ENCODE measurements at places on chromosomes 6 and 20.

- no peak for DNase-seq
These were observed 11.5 kb upstream of the MUC22 start for GRCh38 chr6:30998785-30999184.

- DNase-seq: no peak
These were observed 9.0 kb upstream of the DLK2 start for GRCh38 chr6:43464337-43464736.

DNA sequence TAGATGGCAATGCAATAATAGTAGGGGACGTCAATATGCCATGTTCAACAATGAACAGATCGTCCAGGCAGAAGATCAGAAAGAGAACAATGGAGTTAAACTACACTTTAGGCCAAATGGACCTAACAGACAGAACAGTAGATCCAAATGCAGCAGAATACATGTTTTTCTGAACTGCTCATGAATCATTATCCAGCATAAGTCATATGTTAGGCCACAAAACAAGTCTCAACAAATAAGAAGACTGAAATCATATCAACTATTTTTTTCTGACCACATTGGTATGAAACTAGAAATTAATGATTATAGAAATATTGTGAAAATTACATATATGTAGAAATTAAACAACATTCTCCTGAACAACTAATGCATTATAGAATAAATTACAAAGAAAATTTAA, 10.2 kb upstream of the DEFB125 start:
- no peak for DNase-seq

DNA sequence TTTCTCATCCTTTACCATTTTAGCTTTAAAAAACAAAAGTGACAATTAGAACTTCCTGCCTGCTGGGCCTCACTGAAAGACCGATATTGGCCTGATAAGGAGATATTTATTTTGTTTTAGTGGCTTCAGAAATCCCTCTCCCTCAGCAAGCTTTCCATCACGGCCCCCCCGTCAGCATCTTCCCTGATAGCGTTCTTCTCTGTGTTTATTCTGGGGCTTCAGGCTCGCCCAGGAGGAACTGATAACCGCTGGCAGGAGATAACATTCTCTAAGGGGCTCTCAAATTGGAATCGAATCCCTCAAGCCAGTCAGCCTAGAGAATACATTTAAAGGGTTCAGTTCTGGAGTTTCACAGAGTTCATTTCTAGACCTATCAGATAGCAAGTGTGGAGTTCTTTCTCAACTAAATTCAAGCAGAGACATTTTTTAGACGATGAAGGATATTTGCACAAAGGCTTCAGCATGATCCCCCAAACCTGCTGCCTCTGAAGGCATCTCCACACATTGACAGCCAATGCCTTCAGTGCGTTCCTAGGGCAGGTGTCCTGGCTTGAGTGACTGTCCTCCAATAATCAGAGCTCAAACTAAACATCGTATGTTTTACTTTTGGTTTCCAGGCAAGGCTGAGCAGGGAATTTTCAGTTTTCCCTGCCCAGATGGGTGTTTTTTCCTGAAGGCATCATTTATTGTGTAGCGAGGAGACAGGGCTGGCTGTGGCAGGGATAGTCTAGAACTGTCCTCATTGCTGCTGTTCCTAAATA, 17.0 kb downstream of the PRDM1 start:
- DNase-seq: no peak

DNA sequence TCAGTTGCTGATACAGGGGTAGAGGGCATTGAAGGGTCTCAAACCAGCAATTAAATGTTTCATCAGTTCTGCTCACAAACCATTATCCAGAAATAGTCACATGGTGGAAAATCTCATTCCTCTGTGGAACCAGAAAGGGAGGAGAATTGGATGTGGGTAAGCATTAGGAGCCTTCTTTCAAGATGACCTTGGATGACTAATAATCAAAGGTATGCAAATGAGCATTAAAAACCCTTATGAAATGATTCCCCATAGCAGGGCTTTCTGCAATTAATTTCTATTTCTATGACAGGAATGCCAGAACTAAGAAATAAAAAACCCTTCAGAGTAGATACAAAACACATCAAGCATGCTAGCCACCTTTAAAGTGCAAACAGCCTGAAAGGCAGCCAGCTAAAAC, 37.4 kb upstream of the HCRTR2 start:
- no peak for DNase-seq

DNA sequence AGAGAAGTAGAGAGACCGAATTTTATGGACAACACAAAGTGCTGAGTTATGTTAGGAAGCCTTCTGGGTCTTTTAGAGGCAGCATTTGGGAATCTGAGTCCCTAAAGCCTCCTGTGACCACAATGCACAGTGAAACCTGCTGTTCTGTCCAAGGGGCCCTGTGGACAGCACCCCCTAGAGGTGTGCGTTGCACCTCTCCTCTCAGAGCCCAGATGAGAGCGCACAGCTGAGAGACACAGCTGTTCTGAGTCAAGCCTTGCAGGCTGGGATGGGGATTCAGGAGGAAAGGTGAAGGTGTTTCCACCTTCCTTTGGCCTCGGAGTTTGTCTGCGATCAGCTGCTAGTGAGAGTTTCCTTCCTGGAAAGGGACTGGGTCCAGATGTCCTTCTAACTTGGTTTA, 13.0 kb downstream of the PCK1 start:
- DNase-seq: no peak

GRCh38 chr6:139473731-139474130, 99.3 kb upstream of the CITED2 start:
- no peak for DNase-seq

DNA sequence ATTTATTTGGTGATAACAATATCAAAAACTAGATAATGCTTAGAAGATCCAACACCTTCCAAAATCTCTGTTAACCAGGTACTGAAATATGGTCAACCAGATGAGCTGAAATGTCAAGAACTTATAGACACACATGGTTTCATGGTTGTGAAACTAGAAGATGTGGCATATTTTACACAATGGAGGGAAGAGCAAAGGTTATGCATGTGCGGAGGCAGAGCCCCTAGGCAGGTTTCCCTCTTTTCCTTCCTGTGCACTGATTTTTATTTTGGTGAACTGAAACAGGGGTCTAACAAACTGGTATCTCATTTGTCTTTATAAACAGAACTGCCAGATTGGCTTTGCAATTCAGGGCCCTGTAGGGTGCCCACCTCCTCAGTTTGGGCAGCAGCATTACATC, 91.6 kb downstream of the PRL start:
- DNase-seq: no peak

- no peak for DNase-seq
These were observed 404.6 kb upstream of the OPRM1 start for GRCh38 chr6:153634416-153634815.

DNA sequence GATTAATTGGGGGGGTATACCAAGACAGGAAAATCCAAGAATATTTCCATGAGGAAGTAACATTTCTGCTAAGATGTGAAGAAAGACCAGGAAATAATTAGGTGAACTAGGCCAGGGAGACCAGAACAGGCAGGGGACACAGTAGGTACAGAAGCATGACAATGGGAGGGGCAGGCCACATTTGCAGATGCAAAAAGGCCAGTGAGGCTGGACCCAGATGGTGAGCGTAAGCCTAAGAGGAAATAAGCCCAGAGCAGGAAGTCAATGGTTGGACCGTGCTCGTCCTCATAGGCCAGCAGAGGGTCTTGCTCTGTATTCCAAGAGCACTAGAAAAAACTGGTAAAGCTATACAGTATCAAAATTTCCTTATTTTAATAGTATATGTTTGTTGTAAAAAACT, 9.4 kb downstream of the CEP162 start:
- DNase-seq: no peak

DNA sequence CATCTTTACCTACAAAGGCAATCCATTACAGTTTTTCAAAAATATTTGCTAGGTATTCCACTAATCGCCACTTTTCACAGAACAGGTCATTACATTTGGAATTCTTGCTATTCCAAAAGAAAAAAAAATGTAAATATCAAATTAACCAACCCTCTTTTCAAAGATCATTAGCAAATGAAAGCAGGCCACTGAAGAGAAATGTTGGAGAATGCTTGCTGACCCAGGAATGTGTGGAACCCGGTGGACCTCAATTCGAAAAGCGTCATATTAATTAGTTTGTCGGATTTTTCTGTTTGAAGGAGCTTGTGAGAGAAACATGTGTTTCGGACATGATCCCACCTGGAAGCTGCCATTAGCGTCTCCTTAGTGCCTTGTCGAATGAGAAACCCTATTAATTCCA, 27.9 kb upstream of the SERPINB9 start:
- no peak for DNase-seq

GRCh38 chr6:53830366-53830765, 35.6 kb downstream of the LRRC1 start:
- DNase-seq: no peak

DNA sequence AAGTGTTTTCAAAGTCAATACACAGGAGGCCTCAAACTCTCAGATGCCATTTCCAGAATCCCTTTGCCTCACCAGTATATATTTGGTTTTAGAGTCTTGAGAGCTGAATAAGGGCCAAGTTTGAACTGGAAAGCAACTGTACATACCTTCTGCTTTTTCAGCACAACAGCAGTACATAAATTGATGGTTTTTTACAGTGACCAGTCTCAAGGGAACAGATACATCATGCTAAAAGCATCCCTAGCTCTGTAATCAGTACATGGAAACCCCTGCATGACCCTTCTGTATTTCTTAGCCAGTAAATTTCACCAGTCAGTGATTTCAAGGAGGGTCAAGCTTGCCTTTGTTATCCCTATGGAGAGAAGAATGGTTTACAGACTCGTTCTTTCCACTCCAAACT, 40.6 kb upstream of the ECHDC1 start:
- DNase-seq: no peak

Measured in CD4-positive, CD25-positive, alpha-beta regulatory T cell (primary cell).